Activated naive CD4-positive, alpha-beta T cell treated with anti-CD3 and anti-CD28 coated beads, Interleukin-2, amount 50 U/mL, for 72 hours (primary cell): ENCODE measurements at places on chromosomes 2 and 18. TPM values are rescaled to one million over a fixed set of nuclear protein-coding genes. Genes with fewer than 3 reads are reported as not detected.

PLCL1 gene
- 4.9 TPM for total RNA-seq

HJURP gene
- total RNA-seq, result 77.3 TPM

SLC4A1AP gene
- 23.9 TPM for total RNA-seq

GRCh38 chr2:141348481-141348880 is 782.3 kb downstream of the LRP1B start:
- no peak for DNase-seq

DNA sequence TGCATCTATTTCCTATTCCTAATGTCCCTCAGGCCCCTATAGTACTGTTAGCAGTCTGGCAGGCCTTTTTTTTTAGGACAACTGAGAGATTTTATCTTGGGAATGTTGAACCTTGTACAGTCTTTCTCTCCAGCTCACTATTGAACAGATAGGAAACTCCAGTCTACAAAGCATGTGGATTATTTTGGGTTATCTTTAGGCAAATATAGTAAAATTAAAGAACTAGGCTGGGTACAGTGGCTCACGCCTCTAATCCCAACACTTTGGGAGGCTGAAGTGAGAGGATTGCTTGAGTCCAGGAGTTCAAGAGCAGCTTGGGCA is 102.7 kb downstream of the OSBPL6 start:
- DNase-seq, result no peak
